ENCODE measurements at places on chromosomes 4 and X.

DNA sequence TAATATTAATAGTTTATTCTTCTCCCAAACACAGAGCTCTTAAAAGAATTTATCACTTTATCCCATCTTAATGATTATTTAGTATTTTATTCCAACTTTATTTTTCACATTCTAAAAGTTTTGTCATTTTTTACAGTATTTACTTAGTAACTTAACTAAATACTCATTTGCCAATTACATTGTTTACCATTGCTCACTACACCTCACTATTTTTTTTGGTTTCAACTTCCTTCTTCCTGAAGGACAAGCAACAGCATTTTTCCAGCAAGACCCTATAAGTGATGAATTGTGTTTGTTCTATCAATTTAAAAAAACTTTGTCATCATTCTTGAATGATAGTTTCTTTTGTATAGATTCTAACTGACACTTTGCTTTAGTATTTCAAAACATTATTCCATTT, 19.4 kb upstream of the SRD5A3 start:
- DNase-seq = no peak

GRCh38 chr4:75126058-75126457, 193.1 kb downstream of the PARM1 start:
- DNase-seq = no peak

DNA sequence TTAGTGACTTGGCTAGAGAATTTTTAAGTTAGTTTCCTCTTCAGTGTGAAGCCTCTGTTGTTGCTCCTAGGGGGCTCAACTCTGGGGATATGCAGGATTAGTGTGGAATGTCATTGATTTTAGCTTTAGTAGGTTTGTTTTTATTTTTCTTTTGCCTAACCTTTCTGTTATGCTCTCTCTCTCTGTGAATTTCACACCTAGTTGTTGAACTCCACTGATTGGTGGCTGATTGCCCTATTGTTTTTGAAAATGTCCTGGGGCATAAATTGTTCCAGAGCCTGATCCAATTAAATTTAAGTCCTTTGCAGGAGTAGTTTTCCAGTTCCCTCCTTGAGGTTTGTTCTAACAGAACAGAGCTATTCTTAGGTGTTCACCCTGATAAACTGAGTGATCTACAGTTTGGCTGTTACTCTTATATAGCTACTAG, 393.3 kb upstream of the CTSO start:
- no peak for DNase-seq

DNA sequence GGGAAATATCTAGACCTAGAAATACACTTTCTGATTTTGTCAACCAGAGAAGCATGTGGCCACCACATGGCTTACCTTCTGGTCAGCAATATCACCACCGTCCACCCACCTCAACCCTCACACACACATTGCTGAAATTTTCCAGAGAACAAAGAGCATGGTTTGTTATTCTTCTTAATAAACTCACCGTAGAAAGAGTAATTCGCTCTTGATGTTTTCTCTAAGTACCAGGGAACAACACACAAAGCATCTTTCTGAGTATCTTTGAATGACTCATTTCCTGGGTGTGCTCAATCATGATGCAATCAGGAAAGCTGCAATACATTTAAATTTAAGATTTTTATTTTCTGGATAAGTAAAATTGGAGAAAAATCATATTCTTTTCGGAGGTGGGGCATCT, 24.7 kb upstream of the LRAT start:
- DNase-seq = no peak

DNA sequence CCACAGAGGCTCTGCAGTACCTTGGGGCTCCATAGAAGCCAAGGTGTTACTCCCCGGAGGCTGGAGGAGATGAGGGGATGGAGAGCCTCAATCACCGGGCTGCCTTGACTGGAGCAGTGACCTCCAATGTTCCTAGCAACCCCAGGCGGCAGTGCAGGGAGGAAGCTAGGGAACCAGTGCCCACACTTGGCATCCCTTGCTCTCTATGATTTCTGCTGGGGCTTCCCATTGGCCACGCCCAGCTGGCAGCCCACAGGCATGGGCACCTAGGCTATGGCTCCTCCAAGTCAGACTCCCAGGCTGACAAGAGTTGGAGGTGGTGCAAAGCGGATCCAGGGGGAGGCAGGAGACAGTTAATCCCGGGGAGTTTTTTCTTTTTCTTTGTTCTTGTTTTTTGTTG, 229.7 kb downstream of the EVC2 start:
- DNase-seq = no peak

- no peak for DNase-seq
These were observed 102.9 kb upstream of the PAQR3 start for GRCh38 chr4:79042079-79042674.

DNA sequence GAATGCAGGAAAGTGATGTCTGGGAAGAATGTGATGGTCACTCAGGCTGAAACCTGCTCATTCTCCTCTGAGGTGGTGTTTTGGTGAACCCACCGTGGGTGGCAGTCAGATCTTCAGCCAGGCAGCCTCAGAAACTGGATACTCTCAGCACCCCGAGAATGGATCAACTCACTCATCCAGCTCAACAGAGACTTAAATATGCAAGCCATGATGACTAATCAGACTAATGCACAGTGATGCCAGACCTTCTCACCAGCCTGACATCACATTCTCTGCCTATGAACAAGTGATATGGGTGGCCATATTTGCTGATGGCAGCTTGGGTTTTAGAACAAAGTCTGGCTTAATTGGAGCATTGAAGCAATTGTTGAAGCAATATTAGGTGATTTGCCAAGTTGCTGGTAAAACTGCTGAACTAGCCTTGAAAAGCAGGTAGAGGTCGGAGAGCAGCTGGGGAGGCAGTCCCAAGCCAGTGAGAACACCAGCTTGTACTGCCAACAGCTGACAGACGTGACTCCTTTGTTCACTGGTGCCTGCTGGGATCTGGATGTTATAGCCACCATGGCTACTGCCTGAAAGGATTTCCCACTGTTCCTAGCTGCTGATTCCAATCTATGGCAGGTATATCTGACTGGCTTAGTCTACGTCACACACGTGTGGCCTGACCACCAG, 608.1 kb downstream of the MID1IP1 start:
- no peak for DNase-seq

DNA sequence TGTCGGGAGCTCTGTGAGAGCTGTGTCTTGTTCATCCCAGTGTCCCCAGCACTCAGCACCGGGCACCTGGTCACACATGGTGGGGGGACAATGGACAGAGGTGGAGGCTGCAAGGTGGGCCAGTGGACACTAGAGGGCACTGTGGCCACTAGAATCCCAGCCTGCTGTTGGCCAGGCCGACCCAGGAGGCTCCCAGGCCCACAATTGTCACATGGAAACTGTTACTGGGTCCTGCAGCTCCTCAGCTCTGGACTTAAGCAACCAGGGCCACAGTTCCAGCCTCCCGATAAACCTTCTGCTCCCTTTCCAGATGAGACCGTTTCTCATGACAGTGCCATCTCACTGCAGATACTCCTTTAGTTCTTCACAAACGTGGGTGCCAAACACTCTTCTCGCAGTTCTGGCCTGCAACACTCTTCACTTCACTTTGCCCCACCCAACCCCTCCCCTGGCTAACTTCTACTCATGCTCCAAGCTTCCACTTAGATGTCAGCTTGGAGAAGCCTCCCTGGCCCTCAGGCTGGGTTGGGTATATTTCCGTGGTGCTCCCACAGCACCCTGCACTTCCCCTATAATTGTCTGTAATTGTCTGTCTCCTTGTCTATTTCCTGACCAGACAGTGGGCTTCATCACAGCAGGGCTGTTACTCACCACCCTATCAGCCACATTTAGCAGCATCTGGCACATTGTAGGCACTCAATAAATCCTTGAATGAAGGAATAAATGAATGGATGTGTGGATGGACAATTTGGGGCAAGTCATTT, 3.5 kb upstream of the IQSEC2 start:
- DNase-seq = no peak

DNA sequence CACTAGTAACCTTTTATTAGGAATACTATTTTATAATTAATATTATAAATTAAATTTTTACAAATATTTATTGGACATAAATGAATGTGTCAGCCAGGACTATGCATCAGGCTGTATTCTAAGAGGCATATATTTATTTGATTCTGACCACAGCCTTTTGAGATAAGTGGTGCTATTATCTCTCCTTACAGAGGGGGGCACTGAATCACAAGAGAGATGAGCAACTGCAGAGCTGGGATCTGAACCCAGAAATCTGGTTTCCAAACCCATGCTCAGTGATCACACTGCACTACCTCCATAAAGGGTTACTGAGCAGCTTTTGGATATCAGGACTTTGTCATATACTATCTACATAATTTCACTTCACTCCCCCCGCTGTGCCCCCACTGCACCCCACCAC, 322.0 kb downstream of the TMA16 start:
- no peak for DNase-seq

GRCh38 chrX:149979126-149979644, 40.9 kb upstream of the EOLA2 start:
- no peak for DNase-seq

DNA sequence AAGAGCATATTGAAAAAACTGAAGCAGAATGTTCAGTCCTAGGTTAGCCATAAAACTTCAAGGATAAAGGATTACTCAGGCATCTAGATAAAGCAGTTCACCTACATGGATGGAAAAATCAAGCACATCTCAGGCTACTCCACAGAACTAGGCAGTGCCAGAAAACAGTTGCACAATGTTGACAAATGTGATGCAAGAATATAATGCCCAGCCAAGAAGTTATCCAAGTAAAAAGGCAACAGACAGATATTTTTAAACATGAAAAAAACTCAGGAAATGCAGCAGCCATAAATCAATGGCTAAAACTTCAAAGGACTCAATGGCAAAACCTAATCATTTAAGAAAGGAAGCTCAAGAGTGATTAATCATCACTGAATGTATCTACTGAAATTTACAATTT, 456.0 kb upstream of the FAM241A start:
- DNase-seq = no peak

GRCh38 chr4:95129821-95130311, 372.1 kb downstream of the BMPR1B start:
- DNase-seq = no peak

DNA sequence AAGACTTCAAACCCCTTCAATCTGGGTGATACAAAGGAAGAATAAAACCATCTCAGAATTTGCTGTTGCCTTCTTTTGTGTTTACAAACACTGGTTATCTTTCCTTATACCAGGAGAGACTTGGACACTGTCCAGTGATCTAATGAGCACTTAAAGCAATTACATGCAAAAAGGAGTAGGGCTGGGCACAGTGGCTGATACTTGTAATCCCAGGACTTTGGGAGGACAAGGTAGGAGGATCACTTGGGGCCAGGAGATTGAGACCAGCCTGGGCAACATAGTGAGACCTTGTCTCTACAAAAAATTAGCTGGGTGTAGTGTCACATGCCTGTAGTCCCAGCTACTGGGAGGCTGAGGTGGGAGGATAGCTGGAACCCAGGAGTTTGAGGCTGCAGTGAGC, 95.7 kb upstream of the DRD5 start:
- DNase-seq = no peak

GRCh38 chr4:181897935-181898334, 345.3 kb upstream of the TENM3 start:
- DNase-seq = no peak

DNA sequence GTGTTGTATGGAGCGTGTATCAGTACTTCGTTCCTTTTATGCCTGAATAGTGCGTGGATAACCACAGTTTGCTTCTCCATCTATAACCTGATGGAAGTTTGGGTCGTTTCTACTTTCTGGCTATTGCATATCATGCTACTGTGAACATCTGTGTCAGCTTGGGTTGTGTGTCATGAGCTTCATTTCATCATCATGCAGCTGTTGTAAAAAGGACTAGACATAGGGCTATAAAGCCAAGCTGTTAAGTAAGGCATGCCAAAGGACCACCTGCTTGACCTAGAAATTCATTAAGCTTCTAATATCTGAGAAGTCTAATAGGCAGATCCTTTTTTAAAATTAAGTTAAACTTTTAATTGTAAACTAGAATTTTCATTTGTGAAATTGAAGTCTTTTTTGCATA, 18.4 kb downstream of the SMS start:
- DNase-seq = no peak

GRCh38 chrX:41981481-41982013, 58.2 kb upstream of the CASK start:
- DNase-seq = no peak

DNA sequence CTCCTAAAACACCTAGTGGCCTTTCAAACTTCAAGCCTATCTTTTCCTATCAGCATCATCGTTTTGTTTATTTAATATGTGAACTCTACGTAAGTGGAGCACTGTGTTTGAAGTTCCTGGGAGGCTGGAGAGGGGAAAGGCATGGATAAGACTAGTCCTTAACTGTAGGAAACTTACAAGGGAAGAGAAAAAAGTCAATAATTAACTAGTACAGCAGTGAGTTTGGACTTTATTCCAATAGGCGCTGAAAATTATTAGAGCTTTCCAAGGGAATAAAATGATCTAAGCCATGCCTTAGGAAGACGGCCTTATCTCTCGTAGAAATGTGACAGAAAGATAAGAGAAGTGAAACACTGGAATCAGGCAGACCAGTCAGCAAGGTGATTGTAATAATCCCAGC, 55.3 kb downstream of the AMOT start:
- DNase-seq = no peak

DNA sequence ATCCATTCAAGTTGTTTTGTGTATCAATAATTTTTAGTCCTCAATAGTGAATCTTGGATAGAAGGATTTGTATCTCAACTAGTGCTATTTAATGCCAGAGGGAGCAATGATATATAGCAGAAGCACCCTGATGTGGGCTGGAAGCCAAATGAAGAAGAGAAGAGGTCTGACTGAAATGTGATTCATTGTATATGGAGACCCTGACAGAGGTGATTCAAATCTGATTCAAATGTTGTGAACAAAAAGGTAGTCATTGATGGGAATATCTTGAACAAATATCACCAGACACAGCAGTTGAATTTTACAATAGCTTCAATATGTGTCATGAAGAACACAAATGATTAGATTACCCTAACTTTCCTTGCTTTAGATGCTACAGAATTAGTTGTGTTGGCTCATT, 27.5 kb upstream of the SULT1B1 start:
- DNase-seq = no peak

DNA sequence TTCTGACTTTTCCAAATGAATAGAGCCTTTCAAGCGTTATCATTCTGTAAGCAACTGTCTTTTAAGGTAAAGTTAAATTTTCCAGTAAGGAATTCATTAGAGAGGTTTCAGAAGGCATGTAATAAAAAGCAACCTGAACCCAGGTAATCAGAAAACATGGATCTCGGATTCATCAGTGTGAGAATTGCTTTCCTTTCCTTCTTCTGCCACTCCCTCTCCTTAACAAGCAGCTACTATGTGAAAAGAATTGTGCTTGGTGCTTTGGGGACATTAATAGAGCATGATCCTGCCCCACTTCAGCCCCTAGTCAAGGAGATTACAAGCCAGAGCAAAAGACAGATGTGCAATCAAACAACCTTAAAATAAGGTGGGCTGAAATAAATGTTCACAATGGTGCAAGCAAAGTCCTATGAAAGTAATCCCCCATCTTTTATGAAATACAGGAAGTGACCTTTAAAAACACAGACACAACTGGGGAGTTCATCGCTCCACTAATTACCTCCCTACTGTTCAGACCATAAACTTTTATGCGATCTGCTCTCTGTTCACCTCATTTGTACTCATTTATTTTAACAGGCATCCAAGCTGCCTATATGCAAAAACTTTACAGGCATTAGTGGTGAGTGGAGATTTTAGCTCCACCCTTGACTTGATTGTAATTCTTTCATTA, 122.9 kb upstream of the RASGEF1B start:
- DNase-seq = no peak

- DNase-seq = no peak
These were observed 17.5 kb upstream of the GYG2 start for GRCh38 chrX:2811271-2811670.

GRCh38 chr4:99024481-99025275, 29.2 kb downstream of the METAP1 start:
- no peak for DNase-seq

GRCh38 chrX:18468599-18468998, 43.2 kb downstream of the CDKL5 start:
- DNase-seq = no peak

All from activated gamma-delta T cell (primary cell).